ENCODE measurements at places on chromosomes 5 and 9.

- DNase-seq: no peak
Observed at GRCh38 chr5:5293029-5293428, 129.4 kb upstream of the ICE1 start.

DNA sequence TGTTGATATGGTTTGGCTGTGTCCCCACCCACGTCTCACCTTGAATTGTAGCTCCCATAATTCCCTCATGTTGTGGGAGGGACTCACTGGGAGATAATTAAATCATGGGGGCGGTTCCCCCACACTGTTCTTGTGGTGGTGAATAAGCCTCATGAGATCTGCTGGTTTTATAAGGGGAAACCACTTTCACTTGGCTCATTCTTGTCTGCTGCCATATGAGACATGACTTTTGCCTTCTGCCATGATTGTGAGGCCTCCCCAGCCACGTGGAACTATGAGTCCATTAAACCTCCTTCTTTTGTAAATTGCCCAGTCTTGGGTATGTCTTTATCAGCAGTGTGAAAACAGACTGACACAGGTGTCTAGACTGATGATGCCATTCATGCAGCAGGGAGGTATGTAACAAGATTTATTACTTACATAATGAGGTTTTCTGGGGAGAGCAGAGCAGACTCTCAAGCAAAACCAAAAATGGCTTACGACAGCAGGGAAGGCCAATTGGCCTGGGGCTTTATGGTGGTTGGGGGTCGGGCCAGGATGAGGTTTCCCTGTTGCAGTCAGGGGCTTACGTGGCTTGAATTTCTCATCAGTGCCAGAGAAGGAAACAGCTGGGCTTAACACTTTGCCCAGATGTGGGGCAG lies 9.5 kb upstream of the COMMD10 start:
- no peak for DNase-seq

DNA sequence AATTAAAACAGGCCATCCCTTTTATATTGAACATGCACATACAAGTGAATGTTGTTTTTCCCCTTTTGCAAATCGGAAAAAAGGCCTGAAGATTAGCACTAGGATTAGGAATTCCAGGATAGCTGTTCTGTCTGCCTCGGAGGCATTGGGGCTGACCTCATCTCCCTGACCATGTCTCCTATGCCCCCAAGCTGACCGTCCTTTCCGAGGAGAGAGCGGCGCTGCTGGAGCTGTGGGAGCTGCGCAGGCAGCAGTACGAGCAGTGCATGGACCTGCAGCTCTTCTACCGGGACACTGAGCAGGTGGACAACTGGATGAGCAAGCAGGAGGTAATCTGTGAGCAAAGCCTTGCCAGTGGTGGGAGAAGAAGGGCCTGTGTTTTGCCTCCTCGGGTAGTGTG lies 28.3 kb downstream of the SPTAN1 start:
- no peak for DNase-seq

DNA sequence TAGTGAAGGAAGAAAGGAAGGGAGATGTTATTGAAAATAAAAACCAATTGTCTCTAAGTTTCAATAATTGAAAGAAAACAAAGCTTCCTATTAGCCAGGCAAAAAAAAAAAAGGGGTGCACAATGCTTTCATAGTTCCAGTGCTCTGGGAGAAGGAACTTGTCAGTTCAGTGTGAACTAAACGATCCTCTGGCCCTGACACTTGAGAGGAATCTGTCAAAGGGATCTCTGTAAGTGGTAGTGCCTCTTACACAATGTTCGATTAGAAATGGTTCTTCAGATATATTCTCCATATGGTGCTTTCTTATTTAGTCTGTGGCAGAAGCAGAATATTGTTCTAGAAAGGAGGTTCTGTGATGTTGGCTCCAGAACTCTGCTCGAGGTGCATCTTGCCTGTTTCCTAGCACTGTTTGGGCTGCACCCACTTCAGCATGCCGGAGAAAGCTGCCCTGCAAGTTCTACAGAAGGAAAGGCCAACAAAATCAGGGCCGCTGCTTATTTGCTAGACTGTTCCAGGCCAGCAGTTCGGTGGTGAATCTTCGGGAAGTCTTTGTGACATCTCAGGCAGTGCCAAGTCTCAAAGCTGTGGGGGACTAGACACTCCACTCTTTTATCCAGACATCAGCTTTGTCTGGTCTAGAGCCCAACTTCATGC lies 90.9 kb downstream of the PIK3R1 start:
- no peak for DNase-seq

DNA sequence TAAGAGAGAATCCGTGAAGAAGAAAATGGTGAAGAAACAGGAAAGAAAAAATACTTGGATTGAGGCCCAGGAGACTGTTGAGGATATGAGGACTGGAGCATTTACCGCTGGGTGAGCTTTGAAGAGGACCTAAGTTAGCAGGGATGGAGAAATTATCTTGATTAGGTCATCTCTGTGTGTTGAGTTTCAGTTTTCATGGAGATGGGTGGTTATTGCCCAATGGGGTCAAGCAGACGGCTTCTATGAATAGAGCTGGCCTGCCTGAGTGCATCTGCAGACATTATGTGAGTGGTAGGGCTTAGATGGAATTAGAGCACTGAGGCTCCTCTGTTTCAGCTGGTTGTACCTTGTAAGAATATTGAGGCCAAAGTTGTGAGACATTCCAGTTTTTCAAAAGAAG lies 245.4 kb upstream of the FBXL7 start:
- DNase-seq: no peak

GRCh38 chr5:171965745-171966144 lies 40.7 kb downstream of the FBXW11 start:
- peak; percentile 41 for DNase-seq

DNA sequence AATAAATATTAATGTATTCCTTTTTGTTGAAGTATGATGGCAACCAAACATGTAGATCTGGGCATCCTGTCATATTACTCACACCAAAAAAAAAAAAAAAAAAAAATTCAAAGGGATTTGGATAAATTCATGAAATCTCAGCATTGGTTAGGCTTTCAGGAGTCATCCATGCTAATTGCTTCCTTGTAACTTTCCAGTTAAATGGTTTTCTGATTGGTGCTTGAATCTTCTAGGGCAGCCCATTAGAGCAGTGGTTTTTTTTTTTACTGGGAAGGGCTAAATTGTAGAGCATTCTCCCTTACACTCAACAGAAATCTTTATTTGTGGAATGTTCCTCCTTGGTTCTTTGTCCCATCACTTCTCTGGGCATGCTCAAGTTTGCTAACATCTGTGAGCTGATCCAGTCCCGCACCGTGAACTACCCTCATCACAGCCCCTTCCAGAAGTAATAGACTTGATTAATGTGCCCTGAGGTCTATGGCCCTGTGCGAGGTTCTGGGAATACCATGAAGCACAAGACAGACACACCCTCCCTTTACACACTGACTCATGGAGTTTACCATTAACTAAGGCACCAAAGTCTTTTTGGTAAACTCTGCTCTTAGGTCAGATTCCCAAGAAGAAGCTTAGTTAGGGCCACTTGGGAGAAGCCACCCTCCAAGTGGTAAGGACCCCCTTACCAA lies 56.0 kb downstream of the RGS3 start:
- no peak for DNase-seq

- no peak for DNase-seq
Observed at GRCh38 chr5:75546830-75547229, 35.1 kb downstream of the POLK start.

DNA sequence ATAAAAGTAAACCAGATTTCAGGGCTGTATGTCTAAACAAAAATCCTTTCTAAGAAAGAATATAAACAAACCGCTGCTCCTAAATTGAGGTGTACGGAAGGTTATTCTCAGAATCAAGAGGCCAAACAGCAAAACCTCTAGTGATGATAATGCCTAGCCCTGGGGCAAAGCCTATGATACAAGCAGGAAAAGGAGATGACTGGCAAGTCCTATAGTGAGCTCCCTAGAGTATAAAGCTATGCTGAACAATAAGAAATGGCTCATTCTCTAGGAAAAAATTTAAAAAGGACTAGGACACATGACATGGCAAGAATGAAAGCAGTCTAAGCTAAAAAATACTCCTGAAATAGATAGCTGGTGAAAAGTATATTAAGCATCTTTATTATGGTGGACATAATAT lies 187.1 kb downstream of the BNC2 start:
- DNase-seq: no peak

- DNase-seq: peak; percentile 33
Observed at GRCh38 chr5:55897905-55898304, 46.7 kb downstream of the IL31RA start.

DNA sequence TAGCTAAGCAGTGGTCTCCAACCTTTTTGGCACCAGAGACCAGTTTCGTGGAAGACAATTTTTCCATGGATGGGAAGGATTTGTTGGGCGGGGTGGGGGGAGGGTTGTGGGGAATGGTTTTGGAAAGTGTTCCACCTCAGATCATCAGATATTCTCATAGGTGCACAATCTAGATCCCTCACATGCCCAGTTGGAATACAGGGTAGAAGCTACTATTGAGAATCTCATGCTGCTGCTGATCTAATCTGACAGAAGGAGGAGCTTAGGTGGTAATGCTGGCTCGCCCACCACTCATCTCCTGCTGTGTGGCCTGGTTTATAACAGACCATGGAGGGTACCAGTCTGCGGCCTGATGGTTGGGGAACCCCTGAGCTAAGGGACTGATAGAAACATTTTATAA lies 662.7 kb upstream of the RGMB start:
- no peak for DNase-seq

DNA sequence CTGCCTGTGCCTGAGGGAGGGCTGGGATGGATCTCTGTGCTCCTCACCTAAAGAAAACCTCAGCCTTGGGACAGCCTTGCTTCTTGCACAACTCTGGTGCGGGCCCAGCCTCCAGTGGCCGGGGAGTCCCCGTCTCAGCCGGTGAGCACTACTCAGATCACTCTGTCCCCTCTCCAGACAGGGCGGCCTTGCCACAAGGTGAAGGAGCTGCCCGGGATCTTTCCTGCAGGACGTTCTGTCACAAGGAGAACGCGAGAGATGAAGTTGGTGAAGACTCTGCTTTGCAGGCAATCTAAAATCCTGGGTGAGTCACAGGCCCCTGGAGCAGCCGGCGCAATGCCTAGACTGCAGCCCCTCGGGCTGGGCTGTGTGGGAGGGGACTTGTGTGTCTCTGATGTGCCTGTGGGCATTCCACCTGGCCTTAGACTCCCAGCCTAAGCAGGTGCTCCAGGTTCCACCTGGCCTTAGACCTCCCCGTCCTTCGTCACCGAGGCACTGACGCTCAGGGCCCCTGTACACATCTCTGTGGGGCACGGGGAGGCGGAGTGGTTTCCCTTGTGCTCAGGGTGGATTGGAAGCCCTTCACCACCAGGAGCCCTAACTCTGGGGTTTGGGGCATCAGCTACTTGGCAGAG lies 15.2 kb upstream of the IRX4 start:
- no peak for DNase-seq

DNA sequence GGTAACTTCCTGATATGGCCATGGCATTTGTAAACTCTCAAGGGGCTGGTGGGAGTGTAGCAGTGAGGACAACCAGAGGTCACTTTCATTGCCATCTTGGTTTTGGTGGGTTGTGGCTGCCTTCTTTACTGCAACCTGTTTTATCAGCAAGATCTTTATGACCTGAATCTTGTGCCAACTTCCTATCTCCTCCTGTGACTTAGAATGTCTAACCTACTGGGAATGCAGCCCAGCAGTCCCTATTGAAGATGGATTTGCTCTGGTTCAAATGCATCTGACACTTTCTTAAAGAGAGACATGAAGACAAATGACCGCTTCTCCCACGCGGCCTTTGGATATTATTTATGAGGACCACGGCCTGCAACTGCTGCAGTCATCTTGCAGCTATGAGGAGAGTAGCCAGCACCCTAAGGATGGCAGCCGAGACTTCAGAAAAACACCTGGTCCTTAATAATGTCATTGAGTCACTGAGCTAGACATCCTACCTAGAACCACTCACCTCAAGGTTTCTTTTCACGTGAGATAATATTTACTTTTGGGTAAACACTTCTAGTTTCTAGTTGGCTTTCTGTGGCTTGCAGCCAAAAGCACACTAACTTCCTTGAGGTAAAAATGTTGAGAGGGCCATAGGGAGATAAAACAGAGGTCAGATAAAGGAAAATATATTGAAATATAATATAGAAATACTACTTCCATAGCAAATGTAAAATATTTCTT lies 28.2 kb downstream of the CETN3 start:
- DNase-seq: no peak

DNA sequence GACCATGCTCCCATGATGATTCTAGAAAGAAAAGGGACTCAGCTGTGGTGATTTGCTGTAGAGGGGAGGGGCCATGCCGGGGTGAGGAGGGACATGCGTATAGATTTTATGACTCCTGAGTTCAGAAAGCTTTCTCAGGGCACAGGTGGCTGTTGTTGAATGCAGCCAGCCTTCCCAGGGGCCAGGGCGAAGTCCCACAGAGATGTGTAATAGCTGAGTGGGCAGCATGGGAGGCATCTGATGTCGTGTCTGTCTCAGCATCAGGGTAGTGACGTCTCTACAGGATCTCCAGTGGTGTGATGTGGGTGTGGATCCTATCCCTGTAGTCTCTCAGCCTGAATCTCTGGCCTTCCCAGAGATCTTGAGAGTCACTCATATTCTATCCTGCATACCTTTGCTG lies 7.8 kb upstream of the BOD1 start:
- DNase-seq: no peak

GRCh38 chr5:153601377-153601776 lies 110.9 kb downstream of the GRIA1 start:
- DNase-seq: no peak

DNA sequence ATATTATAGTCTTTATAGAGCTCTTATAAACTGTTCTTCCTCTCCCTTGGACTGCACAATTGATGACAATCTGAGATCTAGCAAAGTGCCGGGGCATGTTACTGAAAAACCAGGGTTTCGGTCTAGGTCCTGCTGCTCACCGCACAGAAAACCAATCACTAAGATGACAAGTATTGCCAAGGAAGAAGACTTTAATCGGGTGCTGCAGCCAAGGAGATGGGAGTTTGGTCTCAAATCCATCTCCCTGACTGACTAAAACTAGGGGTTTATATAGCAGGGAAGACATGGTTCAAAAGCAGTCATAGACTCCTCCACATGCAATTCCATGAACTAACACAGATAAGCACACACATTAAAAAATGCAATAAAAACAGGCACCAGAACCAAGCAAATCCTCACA lies 390.6 kb downstream of the NFIB start:
- no peak for DNase-seq

GRCh38 chr9:33320230-33320567 lies 29.9 kb downstream of the NFX1 start:
- DNase-seq: no peak

DNA sequence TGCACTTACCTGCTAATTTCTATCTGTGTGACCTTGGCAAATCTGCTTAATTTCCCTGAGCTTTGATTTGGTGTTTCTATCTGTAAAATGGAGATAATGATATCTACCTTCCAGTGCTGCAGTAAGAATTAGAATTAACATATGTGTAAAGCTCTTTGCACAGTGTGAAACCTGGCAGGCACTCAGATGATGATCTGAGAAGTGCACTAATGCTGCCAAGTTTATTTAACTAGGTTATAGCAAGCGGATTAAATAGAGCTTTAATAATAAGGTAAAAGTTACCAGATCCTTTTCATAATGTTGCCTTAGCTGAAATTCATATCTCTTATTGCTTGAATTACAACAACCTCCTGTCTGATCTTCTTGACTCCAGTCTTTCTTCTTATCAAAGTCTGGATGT lies 315.3 kb upstream of the CD180 start:
- DNase-seq: no peak
